ENCODE measurements at places on chromosomes 16 and 17.

DNA sequence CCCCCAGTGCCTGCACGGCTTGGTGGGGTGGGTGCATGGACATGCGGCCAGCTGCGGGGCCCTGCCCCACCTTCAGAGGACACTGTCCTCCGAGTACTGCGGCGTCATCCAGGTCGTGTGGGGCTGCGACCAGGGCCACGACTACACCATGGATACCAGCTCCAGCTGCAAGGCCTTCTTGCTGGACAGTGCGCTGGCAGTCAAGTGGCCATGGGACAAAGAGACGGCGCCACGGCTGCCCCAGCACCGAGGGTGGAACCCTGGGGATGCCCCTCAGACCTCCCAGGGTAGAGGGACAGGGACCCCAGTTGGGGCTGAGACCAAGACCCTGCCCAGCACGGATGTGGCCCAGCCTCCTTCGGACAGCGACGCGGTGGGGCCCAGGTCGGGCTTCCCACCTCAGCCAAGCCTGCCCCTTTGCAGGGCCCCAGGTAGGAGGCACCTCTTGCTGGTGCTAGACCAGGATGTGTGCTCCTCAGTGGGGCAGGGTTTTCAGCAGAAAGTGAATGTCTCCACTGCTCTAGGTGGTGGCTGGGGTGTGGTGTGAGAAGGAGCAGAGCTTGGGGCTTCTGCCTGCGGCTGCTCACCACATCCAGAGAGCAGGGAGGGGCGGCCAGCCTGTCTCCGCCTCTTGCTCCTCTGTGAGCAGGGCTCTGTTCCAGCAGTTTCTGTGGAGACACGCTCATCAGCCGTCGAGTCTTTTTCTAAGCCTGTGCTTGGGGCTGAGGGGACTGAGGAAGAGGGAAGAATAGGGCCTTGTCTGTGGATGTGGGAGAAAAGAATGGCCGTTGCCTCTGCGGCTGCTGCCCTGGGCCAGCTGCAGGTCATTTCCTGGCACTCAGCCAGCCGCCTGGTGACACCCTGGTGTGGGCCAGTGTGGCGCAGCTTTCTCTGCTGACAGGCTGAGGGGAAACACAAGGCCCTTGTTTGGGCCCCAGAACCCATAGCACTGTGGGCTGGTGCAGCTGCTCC is 2.2 kb downstream of the ZNF276 start:
- DNase-seq: no peak

DNA sequence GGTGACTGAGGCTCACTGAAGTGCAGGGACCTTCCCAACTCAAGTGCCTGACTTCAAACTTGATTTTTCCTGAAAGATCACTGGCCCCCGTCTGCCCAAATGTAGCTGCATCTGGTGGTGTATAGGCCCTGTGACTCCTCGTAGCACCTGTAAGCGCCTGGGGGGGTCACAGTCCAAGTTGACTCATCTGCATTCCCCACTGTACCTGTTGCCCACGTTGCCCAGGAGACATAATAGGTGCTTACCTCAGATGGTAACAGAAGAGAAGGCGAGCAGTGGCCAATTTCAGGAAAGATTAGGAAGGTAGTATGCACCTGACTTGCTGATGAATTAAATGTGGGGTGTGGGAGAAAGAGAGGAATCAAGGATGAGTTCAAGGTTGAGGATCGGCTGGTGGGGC is 44.1 kb upstream of the EMP2 start:
- no peak for DNase-seq

- DNase-seq: no peak
Measured at GRCh38 chr17:60598001-60598736, 1.8 kb upstream of the PPM1D start.

- peak; percentile 12 for DNase-seq
Measured at GRCh38 chr17:44830359-44831288, 537 bp upstream of the GJC1 start.

DNA sequence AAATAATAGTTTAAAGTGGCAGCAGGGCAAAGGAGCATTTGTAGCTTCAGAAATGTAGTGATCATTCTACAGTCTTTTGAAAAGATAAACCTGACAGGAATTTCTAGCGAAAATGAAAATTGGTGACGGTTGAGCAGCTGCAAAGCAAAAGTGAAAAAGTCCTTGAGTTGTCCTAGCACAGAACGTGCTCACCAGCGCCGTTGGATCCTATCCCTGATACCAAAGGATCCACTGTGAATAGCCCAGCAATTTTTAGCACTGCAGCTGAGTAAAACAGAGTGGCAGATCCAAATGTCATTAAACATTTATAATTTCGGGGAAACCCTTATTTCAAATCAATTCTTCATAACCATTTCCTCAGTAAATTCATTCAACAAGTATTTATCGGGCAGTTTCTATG is 453.8 kb upstream of the HSBP1 start:
- no peak for DNase-seq

GRCh38 chr17:34979650-34980352 is 511 bp upstream of the LIG3 start:
- no peak for DNase-seq

GRCh38 chr17:61524319-61524718 is 66.7 kb downstream of the NACA2 start:
- DNase-seq: no peak

- no peak for DNase-seq
Measured at GRCh38 chr16:15865742-15866141, 8.9 kb upstream of the MYH11 start.

DNA sequence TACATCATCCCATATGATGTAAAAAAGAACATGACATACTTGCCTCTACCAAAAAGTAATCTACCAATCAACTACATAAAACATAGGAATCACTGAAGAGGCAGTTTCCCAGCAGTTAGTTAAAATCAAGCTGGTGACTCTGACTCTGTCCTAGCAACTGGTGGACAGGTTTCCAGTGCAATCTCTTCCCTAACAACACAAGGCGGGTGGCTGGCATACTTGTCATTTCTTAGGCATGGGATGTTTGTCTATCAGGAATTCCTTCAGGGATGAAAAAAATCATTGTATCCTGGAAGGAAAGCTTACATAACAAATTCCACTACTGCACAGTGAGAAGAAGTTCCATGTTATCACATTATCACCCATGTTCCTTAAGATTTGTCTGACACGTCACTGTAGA is 50.9 kb downstream of the HELZ start:
- DNase-seq: no peak

- DNase-seq: no peak
Measured at GRCh38 chr17:63626551-63627180, 4.4 kb downstream of the MAP3K3 start.

GRCh38 chr16:75250809-75251279 is 580 bp downstream of the BCAR1 start:
- no peak for DNase-seq

GRCh38 chr16:1915732-1916639 is 2.2 kb downstream of the HS3ST6 start:
- no peak for DNase-seq

DNA sequence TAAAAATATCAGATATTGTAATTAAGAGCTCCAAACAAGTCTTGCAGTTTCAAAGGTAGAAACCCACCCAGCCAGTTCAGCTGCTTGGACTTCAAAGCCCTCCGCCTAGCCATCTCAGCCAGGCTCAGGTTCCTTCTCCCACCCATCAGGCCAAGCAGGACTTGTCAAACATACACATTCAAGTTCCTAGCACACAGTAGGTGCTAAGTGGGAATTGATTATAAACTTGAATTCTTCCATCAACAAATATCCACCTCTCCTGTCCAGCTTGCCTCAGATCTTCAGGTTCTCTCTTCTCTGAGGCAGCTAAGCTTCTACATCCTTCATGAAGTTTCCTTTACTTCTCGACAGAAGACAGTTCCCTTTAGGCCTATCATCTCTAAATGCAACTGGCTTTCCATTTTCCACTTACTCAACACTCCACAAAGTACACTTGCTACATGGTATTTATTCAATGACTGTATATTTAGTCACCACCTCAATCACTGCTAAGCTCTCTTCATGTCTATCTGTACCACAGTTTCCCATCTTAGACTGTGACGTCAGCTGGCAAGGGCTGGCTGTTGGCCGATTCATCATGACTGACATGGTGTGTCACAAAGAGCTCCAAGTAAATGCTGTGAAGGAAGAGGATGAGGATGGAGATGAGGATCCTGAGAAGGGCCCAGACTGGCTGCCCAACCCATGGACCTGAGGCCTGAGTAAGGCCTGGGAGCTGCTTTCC is 13.3 kb upstream of the COG7 start:
- no peak for DNase-seq

GRCh38 chr16:4087990-4088577 is 28.2 kb downstream of the ADCY9 start:
- DNase-seq: no peak

DNA sequence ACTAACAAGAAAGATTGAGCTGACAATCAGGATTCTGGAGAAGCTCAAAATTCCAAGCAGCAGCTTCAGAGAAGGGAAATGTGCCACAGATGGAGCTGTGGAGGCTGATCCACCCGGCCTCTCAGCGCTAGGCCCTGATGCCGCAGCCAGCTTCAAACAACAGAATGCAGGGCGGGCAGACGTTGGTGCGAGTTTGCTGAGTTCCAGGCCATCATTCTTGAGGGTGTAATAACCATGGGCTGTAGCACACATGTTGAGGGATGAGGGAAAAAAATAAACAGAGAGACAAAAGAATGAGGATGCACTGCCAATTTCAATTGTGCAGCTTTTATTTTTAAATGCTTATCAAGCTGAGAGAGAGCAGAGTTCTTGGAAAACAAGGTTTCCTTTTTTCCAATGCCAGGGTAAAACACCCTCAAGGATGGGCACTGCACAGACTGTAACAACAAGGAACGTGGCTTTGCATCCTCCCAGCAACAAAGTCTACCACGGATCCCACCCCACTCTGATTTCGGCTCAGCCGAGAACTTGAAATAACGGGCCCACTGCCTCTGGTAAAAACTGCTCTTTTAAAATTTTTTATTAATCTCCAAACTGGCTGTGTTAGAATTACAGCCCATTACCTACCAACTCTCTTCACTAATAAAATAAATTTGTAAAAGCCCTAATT is 90.2 kb downstream of the SMG6 start:
- no peak for DNase-seq

- no peak for DNase-seq
Measured at GRCh38 chr16:27066668-27067537, at the start of gene C16orf82. TSS of gene C16orf82 (plus strand) at chr16:27066927.

GRCh38 chr16:30920891-30921290 is 2.5 kb upstream of the FBXL19 start:
- no peak for DNase-seq

- peak; percentile 70 for DNase-seq
Measured at GRCh38 chr17:80260069-80260535, 550 bp upstream of the RNF213 start.

DNA sequence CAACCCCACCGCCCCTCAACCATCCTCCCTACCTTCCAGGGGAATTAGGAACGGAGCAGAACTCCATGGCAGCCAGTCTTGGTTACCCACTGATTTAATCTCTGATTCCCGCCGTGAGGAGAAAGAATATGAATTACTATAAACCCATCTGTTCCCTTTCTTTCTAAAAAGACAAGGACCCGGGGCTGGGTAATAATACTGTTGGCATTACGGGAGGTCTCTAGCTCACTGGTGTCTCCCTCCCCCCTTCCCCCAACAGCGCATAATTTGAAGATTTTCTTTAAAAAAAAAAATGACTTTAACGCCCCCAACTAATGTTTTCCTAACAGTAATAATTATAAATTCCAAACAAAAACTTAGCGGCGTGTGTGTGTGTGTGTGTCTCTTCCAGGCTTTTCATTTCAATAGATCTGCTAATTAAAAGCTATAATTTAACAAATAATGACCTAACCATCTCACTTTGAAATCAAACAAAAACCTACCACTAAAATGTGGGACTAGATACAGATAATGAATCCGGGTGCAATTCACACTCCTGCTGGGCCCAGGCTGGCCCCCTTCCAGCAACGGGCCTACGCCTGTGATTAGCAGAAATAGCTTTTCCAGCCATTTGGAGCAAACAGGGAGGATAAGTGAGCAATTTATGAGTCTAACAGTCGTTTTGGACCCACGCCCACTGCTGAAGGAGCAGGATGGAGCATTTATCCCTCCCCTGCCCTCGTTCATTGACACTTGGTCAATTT is 18.2 kb upstream of the BHLHA9 start:
- peak; percentile 79 for DNase-seq

GRCh38 chr17:67602974-67603373 is 114.8 kb upstream of the NOL11 start:
- DNase-seq: peak; percentile 7

DNA sequence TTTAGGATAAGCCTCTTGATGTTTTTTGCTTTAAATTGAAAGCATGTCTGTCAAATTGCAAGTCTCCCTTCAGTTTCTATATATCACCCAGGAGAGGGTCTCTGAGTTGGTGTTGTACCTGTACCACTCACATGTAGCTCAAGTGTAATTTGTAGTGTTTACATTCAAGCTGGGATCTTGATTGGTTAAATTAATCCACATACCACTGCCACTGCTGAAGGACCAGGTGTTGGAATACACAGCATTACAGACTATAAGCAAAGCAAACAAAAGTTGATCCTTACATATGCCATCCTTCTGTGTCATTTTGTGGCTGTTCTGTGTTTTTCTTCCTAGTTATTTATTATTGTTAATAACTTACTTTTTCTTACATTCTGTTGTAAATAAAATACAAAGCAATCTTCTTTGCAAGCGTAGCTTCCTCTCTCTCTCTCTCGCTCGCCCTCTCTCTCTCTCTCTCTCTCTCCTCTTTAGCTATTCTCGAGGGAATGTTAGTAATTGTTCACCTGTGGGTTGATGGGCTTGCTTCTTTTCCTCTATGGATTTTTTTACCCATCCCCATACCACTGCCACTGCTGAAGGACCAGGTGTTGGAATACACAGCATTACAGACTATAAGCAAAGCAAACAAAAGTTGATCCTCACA is 20.8 kb upstream of the NOL11 start:
- DNase-seq: no peak

- no peak for DNase-seq
Measured at GRCh38 chr17:1604831-1605528, 23.7 kb downstream of the SLC43A2 start.

DNA sequence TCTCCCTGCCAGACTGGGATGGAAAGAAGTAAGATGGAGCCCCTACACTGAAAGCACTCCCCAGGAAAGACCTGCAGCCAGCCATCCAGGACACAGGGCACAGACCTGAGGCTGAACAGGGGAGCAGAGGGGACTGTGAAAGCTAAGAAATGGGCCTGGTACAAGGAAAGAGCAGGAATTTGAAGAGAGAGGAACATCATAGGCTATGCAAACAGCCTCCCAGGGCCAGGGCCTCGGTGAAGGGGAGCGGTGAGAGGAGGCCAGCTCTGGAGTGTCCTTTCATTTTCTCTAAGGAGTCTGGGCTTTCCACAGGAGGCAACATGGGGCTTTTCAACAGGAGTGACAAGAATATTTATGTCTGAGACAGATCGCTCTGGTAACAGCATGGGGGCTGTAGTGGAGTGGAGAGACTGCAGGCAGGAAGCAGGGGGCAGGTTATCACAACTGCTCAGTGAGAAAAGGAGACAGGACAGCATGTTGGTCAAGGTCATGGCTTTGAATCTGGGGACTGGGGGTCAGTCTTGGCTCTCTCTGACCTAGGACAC is 50.1 kb downstream of the TOM1L2 start:
- DNase-seq: no peak

DNA sequence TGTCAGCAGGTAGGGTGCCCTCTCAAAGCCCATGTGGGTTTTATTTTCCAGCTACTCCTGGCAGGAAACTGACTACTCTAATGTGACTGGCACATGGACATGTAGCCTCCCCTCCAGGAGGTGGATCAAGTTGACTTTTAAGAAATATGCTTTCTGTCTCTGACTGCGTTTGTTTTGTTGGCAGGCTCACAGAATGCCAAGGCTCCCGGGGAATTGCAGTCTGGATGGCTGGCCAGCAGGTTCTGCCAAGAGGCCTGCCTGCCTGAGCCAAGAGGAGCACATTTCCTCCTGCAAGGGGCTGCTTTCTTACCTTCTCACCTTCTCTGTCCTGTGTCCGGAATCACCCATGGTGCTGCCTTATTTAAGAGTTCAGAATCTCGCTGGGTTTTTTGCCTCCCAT is 217.3 kb upstream of the ERCC4 start:
- DNase-seq: no peak
